ENCODE measurements at places on chromosomes 16 and 17. TPM values are rescaled to one million over a fixed set of nuclear protein-coding genes. Genes with fewer than 3 reads are reported as not detected.

DNA sequence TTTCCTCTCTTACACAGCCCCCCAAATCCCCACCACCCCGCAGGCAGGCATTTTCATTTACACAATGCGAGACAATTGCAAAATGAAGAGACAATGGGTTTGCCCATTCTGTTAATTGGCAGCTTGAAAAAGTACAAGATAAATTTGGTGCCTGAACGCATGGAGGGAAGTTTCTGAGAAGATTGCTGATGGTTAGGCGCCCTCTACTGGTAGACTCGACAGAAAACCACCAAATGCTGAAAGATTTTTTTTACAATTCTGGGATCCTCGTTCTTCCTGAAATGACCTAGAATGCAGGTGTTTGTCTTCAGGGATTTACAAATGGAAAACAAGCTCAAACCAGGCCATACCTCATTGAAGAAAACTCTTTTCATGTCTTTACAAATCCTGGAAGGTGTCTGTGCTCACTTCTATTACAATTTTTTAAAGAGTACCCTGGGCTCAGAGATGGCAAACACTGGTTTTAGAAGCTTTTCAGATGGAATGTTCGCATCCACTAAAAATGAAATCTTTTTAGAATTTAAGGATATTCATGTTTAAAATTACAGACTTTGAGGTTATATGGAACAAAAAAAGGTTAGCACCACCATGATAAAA is 338.5 kb downstream of the PMP22 start:
- H3K36me3 ChIP-seq, result no peaks in the 10 kb centered on the region
- no peak overlapping the region for H3K4me3 ChIP-seq
- peaks cover 10% of the 10 kb centered on the region for H3K27me3 ChIP-seq
- peak; percentile 42 for DNase-seq

GRCh38 chr16:78118469-78119025 is 19.1 kb downstream of the WWOX start:
- peaks cover 5% of the 10 kb centered on the region for H3K4me1 ChIP-seq
- no peak for DNase-seq
- peaks cover 2% of the 10 kb centered on the region for H3K36me3 ChIP-seq
- no peaks in the 10 kb centered on the region for H3K27me3 ChIP-seq
- no peak overlapping the region for H3K27ac ChIP-seq

GRCh38 chr16:13923703-13924298 is 3.8 kb downstream of the ERCC4 start:
- no peak for DNase-seq
- no peaks in the 10 kb centered on the region for H3K27me3 ChIP-seq
- H3K4me1 ChIP-seq, result peaks cover 40% of the 10 kb centered on the region
- peaks cover 11% of the 10 kb centered on the region for H3K36me3 ChIP-seq
- H3K27ac ChIP-seq, result peak overlapping the region; percentile 35
- H3K4me3 ChIP-seq, result no peak overlapping the region

DNA sequence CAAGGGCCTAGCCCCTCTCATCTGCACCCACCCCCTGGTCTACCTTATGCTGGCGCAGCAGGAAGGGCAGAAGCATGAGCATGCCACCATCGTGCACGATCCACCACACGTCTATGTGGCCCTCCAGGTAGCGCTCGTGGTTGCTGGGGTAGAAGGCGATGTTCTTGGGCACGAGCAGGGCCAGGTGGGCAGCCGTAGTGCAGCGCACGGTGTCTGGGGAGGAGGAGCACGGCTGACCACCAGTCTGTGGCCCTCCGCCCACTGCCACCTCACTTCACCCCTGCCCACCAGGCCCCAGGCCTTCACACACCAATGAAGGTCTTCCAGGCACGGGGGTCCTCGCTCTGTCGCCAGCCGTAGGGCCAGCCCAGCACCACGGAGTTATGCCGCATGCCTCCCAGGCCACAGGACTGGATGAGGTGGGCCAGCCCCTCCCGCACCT is 2.2 kb upstream of the LCAT start:
- H3K36me3 ChIP-seq, result no peaks in the 10 kb centered on the region
- H3K27ac ChIP-seq, result no peak overlapping the region
- H3K4me1 ChIP-seq, result peaks cover 5% of the 10 kb centered on the region

- peaks cover 14% of the 10 kb centered on the region for H3K36me3 ChIP-seq
- peak overlapping the region; percentile 57 for H3K27ac ChIP-seq
- peaks cover 39% of the 10 kb centered on the region for H3K4me1 ChIP-seq
- no peak for DNase-seq
- peak overlapping the region; percentile 71 for H3K4me3 ChIP-seq
Measured at GRCh38 chr16:963913-964312, 6.9 kb downstream of the LMF1 start.

DNA sequence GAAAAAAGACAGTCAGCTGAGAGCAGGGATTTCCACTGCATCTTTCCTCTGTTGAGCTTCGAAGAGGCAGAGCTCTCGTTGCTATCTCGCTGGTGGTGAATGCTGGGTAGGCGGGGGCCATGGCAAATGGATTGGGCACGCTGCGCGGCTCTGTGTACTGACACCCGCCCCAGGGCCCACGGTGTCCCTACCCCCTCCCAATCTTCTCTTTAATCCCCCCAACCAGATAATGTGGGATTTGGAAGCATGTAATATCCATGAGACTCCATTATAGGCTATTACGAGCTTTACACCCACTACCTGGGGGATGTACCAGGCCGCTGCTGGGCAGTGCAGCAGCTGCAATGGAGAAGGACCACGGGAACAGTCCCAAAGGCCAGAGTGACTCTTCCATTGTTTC is 8.3 kb downstream of the PIPOX start:
- H3K27me3 ChIP-seq, result peaks cover 25% of the 10 kb centered on the region
- H3K27ac ChIP-seq, result no peak overlapping the region
- H3K4me1 ChIP-seq, result peaks cover 9% of the 10 kb centered on the region
- H3K4me3 ChIP-seq, result no peak overlapping the region
- DNase-seq, result no peak

PPM1E gene
- total RNA-seq, result 0.12 TPM

CTF1 gene
- 0.25 TPM for total RNA-seq

ENPP7 gene
- not detected for total RNA-seq

GRAPL gene
- total RNA-seq, result 2.8 TPM

ACLY gene
- 129 TPM for total RNA-seq

Measured in activated T-cell treated with anti-CD3 and anti-CD28 coated beads, Interleukin-2, amount 50 U/mL, for 72 hours (primary cell).